NAMALWA (cell line): ENCODE measurements at places on chromosomes 7 and 10.

DNA sequence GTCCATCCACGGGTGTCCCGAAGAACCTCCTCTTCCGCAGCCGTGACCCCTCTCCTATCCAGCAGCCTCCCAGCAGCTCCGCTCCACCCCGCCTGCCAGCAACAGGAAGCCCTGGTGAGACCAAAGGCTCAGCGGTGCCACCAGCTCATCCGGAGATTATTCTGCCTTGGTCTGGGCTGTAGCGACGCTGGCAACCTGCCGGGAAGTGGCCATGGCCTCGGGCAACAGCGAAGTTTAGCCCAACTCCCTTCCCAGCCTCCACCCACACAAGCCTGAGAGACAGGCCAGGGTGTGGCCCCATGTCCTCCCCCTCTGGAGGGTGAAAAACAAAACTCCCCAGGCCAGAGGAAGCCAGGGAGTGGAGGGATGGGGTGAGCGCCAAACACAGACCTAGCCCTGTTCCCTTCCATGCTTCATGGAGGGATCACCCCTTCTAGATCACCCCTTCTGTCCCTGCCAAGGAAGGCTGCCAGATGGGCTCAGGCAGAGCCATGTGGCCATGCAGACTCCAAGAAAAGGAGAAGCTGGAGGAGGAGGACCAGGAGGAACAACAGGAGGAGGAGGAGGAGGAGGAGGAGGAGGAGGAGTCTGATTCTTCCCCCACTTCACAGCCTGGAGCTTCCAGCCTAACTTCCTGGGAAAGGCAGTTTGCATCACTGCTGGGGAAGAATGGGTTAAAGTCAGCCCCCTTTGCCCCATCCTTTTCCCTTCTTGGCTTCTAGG lies 918 bp downstream of the CALHM2 start:
- DNase-seq, result no peak

GRCh38 chr10:48467669-48468068 lies 137.2 kb downstream of the ARHGAP22 start:
- no peak for DNase-seq

- DNase-seq, result no peak
Observed at GRCh38 chr10:24854256-24854655, 98.2 kb downstream of the PRTFDC1 start.

DNA sequence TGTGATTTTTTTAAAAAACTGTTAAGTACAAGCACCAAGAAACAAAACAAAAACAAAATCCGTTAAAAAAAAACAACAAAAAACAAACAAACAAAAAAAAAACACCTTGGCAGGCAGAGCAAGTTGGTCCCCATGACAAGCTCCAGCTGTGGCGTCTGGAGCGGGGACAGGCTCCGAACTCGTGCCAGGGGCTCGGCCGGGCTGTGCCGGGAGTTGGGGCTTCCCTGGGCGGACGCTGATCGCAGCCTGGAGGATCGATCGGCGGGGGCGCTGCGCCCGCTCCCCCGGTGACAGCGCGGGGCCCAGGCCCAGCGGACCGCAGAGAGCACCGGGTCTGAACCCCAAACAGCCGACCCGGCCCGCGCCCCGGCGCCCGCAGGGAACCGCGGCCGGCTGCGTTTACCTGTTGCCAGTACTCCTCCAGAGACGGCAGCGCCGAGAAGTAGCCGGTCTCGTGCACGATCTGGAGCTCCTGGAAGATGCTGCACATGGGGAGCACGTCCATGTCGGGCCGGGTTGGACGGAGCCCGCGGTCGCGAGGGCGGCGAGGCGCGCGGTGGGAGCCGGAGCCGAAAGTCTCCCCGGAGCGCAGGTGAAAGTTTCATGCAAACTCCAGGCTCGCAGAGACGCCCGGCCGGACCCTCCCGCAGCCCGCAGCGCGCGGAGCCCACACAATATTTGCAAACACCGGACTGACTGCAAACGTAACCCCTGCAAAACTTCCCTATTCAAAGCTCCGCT lies at the start of gene KLF6:
Gene KLF6, minus strand, starts transcription at position 700 of the 741 bp plus-strand sequence. Its CDS starts 195 bp downstream, at position 505.
- DNase-seq, result peak; percentile 52

GRCh38 chr10:77361831-77362230 lies 275.8 kb downstream of the KCNMA1 start:
- DNase-seq, result no peak

DNA sequence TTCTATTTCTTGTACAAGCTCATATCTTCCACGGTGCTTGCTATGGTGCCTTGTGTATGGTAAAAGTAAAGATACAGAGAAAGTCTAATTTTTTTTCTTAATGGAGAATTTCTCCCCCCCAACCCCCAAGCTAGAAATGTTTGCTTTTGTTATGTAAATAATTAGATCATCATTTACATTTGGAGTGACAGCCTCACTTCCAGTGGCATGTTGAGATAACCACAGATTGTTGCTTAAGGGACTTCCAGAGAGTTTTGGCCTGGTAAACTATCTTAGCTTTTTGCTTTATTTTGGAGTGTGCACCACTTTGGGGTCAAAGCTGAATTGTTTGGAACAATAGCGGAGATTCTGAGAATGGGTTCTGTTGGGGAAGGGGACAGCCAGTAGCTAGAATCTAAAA lies 129.7 kb downstream of the ZNF365 start:
- no peak for DNase-seq

DNA sequence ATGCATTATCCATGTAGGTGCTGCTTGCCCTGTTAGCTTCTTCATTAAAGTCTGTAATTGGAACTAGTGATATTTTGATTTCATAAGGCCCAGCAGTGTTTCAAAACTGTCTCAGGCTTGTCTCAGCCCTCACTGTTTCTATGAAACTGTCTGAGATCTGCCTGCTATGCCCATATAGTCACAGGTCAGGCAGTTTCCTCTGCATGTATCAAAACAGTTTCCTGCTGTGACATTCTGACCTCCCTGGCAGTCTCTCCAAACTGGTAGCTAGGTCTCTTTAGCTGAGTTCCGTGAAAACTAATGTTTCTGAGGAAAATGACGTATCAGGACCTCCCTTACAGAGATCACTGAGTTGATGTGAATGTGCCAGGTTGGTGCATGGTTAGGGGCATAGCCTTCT lies 18.9 kb upstream of the SEMA3D start:
- no peak for DNase-seq

DNA sequence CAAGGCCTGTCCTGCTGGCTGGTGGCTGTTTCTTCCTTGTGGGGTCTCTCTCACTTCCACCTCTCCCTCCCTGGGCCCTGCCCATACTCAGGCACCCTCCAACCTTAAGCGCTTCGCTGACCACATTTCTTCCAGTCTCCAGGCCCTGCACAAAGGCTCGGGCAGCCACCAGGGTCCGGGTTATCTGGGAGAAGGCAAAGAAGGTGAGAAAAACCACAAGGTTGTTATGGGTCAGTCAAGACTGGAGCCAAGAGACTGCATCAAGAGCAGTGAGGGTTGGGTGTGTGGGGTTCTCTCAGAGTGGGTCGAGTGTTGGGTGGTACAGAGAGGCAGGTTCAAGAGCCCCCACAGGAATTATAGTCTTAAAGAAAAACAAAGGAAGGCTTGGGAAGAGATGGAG lies 2.6 kb downstream of the GPC2 start:
- no peak for DNase-seq

- no peak for DNase-seq
Observed at GRCh38 chr10:91652364-91652763, 19.5 kb upstream of the PPP1R3C start.

DNA sequence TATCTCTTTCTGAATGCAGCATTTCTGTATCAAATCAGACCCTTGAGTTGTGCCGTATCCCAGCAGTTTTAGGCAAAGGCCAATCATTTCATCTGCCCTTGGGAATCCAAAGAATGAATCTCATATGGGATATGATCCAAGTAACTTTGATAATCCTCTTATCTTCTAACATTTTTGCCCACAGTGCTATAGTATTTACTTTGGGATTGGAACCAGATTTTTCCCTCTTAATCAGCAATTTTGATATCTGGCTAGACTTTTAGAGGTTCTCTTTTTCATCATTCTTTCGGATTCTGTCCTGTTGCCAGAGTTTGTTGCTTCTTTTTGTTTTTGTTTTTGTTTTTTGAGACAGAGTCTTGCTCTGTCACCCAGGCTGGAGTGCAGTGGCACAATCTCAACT lies 118.0 kb downstream of the NRF1 start:
- no peak for DNase-seq

DNA sequence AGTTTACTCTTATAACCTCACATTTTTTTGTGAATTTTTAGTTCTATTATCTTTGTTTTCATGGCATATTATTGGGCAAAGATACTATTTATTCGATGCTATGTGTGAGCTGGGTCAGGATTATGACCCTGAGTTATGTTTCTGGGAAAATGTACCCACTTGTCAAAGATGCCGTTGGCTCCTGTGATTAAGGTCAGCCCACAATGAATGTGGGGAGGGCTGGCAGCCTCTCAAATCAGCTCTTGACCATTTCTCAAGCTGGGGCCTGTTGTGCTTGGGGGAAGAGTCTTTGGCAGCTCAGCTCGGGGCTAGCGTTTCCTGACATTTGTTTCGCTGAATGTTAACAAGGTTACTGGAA lies 97.5 kb downstream of the TCF7L2 start:
- DNase-seq, result no peak

- no peak for DNase-seq
Observed at GRCh38 chr7:140501966-140502365, 22.7 kb upstream of the MKRN1 start.

DNA sequence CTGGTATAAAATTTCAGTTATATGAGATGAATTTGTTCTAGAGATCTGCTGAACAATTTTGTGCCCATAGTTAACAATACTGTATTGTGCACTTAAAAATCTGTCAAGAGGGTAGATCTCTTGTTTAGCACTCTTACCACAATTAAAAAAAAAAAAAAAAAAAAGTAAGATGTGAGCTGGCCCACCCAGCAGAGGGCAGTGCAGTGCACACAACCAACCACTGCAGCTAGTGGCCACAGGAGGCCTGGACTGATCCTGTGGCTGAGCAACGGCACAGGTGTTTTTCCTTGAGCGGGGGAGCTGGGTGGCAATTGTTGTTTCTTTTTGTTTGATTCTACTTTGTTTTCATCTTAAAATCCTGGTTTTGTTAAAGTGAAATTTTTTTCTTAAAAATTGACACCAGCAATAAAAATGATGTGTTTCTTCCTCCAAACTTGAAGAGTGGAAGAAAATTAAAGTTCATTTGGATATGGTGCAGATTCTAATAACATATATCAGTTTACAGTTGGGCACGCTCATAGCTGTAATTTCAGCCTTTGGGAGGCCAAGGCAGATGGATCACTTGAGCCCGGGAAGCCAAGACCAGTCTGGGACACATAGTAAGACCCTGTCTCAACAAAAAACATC lies 171.1 kb upstream of the TBX20 start:
- DNase-seq, result peak; percentile 78

- DNase-seq, result no peak
Observed at GRCh38 chr10:38147686-38148085, 53.5 kb downstream of the ZNF37A start.

DNA sequence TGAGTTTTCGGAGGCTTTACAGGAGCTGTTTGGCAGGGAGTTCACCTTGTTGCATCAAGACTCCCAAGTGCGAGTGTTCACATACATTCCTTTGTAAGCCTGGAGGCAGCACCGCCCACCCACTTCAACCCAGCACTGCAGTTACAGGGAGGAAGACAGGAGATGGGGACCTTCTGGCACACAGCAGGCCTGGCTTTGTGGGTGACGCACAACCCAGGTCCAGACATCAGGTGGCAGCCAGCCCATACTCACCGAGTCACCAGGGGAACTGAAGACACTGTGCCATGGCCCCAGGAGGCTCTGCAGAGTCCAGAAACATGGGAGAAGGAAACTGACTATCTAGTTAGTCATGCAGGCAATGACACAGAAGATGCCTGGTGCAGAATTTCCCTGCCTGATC lies 305.9 kb upstream of the RNF32 start:
- DNase-seq, result no peak

GRCh38 chr10:95211606-95212279 lies 17.7 kb downstream of the ACSM6 start:
- no peak for DNase-seq

GRCh38 chr7:152430854-152431253 lies 4.9 kb downstream of the KMT2C start:
- no peak for DNase-seq

- no peak for DNase-seq
Observed at GRCh38 chr10:66834802-66835201, 91.0 kb upstream of the LRRTM3 start.

GRCh38 chr10:19921300-19922140 lies 105.3 kb downstream of the PLXDC2 start:
- DNase-seq, result no peak

DNA sequence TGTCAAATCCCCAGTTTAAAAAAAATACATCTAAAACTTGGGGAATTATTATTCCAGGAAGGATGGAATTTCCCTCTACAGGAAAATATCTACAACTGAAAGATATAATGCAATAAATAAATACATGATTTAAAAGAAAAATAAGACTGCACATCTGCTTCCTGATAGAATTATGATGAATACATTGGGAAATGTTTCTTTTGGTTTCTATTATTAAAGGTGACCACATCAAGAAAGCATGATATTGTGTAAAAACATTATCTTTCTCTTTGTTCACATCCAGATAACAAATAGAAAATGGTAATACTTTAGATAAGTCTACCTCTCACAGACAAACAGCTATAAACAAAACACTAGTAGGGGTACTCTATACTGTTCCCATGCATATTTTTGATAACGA lies 19.2 kb downstream of the SEMA3D start:
- DNase-seq, result no peak

GRCh38 chr7:50450590-50451032 lies 461 bp upstream of the FIGNL1 start:
- no peak for DNase-seq

DNA sequence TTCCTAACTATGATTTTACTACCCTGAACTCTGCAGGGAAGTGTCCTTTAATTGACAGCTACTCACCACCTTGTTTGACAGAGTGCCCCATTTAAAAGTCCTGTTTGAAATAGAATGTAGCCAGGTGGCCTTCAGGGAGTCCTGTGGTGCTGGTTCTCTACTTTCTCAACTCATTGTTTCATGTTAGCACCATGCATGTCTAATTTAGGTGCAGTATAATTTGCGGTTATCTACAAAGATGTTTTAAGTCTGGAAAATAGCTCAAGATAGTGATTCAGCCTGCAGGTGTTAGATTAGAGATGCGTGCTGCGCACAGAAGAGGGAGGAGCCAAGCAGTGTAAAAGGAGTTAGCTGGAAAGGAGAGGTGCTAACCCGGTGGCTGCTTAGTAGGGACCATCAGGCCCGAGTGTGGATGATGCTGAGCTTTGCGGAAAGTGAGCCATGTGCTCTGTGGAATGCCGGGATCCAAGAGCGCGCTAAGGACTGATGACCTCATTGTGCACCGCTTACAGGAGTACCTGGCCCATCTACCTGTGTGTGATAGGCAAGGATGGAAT lies 1.2 kb downstream of the CCM2 start:
- DNase-seq, result peak; percentile 96
